ENCODE measurements at places on chromosomes 1 and 21.

- no peak for DNase-seq
Measured at GRCh38 chr1:179007233-179007632, 18.5 kb upstream of the FAM20B start.

GRCh38 chr1:85839459-85839858 is 131.2 kb upstream of the ZNHIT6 start:
- no peak for DNase-seq

DNA sequence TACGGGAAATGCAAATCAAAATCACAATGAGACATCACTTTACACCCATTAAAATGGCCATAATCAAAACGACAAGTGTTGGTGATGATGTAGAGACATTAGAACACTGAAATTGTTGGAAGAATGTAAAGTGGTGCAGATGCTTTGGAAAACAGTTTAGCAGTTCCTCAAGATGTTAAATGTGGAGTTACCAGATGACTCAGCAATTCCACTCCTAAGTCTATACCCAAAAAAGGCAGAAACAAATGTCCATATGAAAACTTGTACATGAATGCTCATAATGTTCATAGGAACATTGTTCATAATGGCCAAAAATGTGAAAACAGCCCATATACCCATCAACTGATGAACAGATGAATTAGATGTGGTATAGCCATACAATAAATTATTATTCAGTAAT is 267.4 kb downstream of the KCNH1 start:
- DNase-seq, result no peak

- no peak for DNase-seq
Measured at GRCh38 chr1:91685994-91686393, 185.3 kb downstream of the CDC7 start.

All from cardiac fibroblast (primary cell).